Esophagus muscularis mucosa (tissue), 4 donors: ENCODE measurements at places on chromosomes 6 and 20. TPM values are rescaled to one million over a fixed set of nuclear protein-coding genes. Genes with fewer than 3 reads are reported as not detected.

BPI gene
- total RNA-seq, result 0.92 TPM

- DNase-seq, result no peak
Observed at GRCh38 chr6:83365931-83366330, 64.9 kb downstream of the ME1 start.

PTCRA gene
- total RNA-seq, result not detected

GRCh38 chr6:112155886-112156285 lies 68.5 kb downstream of the FAM229B start:
- DNase-seq, result no peak

DNA sequence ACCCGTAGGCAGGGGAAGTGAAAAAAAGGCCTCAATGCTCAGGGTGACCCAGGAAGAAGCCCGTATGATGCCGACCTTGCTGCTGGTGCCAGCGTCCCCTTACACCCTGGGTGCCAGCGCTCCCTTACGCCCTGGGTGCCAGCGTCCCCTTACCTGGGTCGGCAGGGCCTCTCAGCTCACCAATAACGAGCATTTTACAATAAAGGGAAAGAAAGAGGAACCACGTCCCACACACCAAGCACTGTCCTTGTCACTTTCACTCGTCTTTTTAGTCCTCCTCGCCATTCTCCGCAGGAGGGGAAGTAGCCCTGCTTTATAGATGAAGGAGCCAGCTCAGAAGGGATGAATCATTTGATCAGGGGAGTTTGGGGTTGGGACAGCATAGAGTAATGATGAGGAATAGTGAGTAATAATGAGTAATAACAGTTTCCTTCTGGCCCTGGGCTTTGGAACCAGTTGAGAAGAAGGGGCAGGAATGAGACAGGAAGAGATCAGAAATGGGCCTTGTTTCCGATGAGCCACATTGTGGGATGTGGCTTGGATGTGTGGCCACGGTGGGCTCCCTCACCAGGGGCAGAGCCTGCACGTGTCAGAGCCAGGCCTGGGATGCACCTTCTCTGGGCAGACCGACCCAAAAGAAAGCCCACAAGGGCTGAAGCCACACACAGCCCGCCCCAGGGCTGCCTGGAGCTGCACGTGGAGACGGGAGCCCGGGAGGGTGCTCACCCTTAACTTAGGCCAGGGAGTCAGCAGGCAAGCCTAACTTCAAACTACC lies 75.7 kb downstream of the SYNJ2 start:
- DNase-seq, result no peak

DNA sequence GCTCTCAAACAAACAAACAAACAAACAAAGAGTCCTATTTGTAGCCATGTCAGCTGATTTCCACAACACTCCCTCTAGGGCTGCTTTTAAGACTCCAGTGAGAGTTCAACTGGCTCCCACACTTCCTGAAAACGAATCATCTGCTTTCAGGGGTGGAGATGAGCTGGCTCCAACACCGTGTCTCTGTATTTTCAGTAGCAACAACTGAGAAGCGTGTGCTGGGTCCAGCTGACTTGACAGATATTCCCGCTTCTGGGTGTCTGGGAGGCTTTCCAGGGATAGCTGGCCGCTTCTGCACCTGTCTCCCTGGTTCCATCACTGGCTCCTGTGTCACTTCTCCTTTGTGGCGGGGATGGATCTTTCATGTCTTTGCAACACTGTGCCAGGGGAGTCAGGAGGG lies 272.5 kb upstream of the SOX4 start:
- DNase-seq, result no peak

GRCh38 chr6:84213217-84213616 lies 14.2 kb downstream of the CEP162 start:
- no peak for DNase-seq

GRCh38 chr6:36888654-36889481 lies 3.1 kb downstream of the C6orf89 start:
- no peak for DNase-seq

DNA sequence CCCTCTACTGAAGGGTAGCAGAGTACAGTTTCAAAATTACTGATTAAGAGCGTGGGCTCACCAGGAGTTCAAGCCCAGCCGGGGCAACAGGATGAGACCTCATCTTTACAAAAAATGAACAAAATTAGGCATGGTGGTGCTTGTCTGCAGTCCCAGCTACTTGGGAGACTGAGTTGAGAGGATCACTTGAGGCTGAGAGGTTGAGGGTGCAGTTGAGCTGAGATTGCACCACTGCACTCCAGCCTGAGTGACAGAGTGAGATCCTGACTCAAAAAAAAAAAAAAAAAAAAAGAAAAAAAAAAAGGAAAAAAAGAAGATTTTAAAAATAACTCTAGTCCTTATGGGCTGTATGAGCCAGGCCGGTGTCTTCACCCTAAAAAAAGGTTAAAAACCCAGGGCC lies 18.7 kb downstream of the PABPC1L start:
- DNase-seq, result no peak

- peak; percentile 97 for DNase-seq
Observed at GRCh38 chr6:70566751-70567382, at the start of gene SDHAF4. TSS of gene SDHAF4 (plus strand) at chr6:70566930. CDS start at chr6:70566941, 11 bp downstream.

DNA sequence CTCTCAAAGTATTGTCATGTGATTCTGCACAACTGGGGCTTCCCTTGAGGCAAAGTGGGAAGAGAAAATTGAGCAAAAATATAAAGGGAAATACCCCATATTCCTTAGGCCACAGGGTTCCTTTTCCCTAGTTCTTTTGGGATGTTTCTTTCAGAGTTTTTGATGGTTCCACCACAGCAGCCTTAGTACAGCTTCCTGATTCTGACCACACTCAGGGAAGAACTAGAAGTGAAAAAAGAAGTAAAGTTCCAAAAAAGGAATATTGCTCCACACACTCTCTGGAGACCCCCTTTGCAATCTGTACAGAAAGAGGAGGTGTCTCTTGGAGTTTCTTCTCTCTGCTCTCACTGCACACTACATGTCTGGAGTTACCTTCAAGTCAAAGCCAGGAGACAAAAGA lies 27.9 kb upstream of the HLA-DQA2 start:
- no peak for DNase-seq

UST gene
- total RNA-seq, result 29.1 TPM

SUMO4 gene
- 0.83 TPM for total RNA-seq

PRPH2 gene
- total RNA-seq, result 1.2 TPM

BANF2 gene
- total RNA-seq, result not detected

FOXQ1 gene
- total RNA-seq, result 2.7 TPM

DNA sequence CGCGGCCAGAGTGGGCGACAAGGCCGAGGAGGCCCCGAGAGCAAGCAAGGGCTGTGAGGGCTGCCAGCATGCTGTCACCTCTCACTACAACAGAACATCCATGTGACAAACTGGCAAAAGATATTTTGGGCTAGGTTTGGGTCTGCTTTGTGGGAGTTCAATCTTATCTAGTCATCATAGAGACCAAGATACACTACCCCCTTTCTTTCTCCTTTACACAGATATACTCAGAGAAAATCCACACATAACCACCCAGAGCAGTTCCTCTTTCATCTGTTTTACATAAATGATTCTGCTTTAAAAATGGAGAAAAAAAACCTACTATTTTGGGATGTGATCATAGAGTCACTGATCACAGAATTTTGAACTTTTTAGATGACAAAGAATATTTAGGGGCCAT lies 16.8 kb downstream of the SOX4 start:
- no peak for DNase-seq

- no peak for DNase-seq
Observed at GRCh38 chr20:33086052-33086722, 6.7 kb downstream of the BPIFB4 start.

DNA sequence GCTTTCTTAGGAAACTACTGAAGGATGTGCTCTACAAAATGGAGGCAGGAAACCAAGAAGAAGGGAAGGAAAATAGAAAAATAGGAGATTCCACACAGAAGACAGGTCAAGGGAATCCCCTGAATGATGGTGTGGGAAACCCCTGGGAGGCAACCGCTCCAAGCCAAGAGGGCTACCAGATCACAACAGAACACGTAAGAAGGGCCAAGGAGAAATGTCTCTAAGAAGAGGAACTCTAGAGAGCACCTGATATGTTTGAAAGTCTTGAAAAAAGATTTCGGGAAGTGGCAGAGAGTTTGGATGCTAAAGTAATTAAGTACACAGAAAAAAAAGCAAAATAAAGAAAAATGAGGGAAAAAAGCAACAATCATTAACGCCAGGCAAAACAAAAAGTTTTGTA lies 7.1 kb downstream of the KIF13A start:
- no peak for DNase-seq

- DNase-seq, result peak; percentile 87
Observed at GRCh38 chr20:23631981-23632710, 5.6 kb downstream of the CST3 start.

DNA sequence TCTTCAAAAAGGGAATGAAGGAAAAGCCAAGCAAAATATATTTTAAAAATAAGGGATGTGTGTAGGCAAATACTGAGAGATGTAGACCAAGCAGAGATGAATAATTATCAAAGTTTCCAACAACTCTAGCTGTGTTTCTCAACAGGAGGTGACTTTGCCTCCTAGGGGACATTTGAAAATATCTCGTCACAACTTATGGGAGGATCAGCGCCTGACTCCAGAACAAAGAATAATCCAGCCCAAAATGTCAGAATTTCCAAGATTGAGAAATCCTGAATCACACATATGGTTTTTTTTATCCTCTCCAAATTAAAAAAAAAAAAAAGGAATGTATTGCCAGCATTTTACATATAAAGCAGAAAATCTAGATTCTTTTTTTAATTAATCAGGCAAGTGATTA lies 241.2 kb upstream of the ZFP64 start:
- no peak for DNase-seq

GRCh38 chr6:42692137-42692911 lies 30.1 kb downstream of the PRPH2 start:
- no peak for DNase-seq

DNA sequence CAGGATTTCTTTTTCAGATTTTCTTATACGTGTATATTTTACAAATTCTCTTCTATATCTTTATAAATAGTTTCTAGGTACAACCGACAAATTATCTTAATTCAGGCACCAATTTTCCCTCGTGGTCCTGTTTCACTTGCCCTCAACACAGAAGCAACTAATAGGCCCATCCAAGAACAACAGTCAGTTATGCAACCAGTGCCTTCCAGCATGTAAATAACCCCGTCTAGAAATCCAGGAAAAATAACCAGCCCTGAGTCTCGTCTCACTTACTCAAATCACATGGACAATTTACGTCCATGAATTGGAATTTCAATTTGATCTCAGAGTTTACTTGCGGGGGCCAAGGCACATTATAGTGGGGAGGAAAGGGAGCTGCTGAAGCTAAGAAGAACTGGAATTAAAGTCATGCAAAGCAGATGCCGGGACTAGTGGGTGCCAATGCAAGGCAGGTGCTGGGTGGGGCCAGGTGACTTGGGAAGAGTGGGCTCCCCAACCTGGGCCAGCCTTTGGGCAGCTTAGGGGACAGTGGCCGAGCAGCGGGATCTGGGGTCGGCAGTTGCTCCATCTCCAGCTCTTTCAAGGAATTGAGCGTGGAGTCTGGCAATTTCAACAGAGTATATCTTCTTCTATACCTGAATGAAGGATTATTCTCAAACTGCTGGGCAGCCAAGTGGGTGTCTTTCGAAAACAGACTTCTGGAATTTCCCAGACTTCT lies 121.7 kb downstream of the EDN3 start:
- no peak for DNase-seq

DNA sequence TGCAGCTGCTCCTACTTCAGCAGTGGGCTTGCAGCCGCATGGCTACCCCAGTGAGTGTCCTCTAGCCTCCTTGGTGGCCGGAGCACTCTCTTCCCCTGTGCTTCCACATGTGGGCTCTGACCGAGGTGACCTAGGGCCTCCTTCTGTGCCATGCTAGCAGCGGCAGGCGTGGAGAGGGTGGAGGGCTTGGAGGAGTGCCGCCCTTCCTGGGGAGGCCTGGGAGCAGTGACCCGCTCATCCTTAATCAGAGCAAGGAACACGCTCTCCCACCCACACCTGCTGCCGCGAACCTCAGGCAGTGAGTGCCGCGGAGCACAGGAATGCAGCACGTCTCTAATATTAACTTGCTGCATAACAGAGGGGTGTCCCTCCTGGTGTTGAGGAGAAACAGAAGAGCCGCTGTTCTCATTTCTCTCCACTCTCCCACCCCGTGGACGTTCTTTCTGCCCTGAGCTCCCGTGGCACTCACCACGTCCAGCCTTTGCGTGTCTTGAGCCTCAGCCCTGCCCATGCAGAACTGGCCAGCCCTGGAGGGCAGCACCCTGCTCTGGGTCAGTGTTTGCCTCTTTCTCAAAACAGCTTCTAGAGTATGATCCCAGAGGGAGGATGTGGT lies 31.9 kb downstream of the DUSP22 start:
- no peak for DNase-seq

DDX43 gene
- 1.4 TPM for total RNA-seq

- no peak for DNase-seq
Observed at GRCh38 chr6:163373240-163373639, 41.3 kb upstream of the QKI start.

- DNase-seq, result no peak
Observed at GRCh38 chr6:3885262-3886036, 36.3 kb downstream of the FAM50B start.

DNA sequence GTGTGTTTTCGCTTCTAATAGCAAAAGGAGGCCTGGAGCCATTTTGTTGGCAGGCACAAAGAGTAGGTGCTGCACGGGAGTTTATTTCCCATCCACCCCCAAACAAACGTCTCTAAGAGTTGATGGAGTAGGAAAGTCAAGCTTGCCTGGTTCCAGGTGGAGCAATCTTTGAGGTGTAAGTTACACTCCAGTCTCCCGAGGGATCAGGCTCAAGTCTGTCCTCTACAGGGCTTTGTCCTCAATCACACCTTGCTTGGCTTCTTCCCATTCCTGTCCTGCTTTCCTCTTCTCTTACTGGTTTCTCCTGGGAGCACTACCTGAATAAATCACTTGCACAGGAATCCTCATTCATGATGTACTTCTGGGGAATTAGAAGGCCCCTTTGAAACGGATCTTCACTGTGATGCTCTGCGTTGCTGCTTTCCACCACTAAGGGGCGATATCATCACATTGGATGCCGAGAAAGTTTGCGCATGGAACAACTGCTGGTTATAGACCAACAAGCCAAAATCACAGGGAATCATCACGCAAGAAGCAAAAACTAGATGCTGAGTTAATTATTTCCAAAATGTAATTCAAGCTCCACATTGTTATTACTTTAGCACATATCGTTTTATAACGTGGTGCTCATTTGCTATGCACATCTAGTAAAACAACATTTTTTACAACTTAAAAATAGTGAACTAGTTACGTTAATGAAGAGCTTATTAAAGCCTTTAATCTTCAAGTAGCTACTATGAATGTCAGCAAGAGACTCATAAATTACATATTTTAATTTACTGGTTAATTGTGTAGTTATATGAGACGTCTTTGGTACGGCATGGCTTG lies 156.8 kb downstream of the DNAH8 start:
- DNase-seq, result no peak

- no peak for DNase-seq
Observed at GRCh38 chr6:161244725-161245124, 29.1 kb downstream of the AGPAT4 start.
